ENCODE measurements at places on chromosomes 2 and 18.

- no peak for DNase-seq
Measured at GRCh38 chr18:30514059-30514458, 528.5 kb downstream of the DSC3 start.

GRCh38 chr18:22363867-22364463, 53.8 kb downstream of the CTAGE1 start:
- DNase-seq = no peak

DNA sequence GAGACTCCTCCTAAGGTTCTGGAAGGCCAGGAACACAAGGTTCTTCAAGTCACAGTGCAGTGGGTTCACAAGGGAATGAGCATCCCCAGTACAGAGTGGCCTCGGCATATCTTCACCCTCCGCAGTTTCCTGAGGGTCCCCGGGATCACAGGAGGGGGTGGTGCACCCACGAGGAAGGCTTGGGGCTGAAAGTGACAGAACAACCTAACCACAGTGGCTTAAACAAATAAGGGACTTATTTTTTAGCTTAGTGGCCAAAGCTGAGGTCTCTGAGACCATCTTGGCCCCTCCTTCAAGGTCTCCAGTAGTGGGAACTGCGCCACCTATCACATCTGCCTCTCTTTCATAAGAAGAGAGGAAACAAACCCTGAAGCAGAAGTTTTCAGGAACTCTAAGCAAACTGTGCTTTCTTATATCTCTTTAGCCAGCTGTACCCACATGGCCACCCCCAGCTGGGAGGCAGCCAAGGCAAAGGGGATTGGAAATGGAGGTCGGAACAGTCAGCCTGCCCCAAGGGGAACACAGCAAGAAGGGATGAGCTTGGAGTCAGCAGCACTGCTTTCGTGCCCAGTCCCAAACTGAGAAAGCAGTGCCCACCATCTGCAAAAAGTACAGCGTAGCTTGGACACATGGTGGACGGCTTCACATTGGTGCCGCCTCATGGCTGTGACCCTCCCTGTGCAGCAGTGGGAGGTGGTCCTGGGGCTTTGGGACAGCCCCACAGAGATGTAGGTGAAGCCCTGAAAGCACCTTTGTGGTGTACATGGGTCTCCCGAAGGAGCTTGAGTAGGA, 260.0 kb upstream of the ID2 start:
- peak; percentile 41 for DNase-seq

DNA sequence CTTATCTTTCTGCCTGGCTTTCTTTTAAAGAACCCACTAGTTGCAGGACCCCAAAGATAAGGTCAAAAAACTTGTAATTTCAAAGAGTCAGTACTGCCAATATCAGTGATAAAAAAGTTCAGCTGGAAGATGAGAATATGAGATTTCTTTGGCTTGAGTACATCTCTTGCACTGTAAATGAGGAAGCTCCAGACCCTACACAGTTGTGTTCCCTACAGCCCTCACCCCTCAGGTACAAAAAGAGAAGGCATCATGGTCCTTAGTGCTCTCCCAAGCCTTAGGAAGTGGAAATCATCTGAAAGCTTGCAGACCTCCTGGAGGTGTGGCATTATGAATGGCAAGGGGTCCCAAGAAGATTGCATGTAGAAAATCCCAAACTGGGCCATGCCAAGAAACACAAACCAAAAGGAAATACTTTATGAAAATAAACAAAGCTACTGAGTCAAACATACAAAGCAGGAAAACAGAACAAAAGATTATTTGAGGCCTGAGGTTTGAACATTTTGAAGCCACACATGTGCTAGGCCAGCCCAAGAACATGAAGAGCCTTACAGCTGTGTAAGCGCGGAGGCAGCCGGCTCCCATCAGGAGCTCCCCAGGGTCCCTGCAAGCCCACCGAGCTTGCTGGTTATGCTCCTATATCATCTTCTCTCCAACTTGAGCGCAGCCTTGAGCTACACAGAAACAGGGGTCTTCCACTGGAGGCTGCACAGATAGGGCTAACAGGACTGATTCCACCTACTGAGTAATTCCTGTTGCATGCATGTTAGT, 217.0 kb downstream of the OSR1 start:
- DNase-seq = no peak

DNA sequence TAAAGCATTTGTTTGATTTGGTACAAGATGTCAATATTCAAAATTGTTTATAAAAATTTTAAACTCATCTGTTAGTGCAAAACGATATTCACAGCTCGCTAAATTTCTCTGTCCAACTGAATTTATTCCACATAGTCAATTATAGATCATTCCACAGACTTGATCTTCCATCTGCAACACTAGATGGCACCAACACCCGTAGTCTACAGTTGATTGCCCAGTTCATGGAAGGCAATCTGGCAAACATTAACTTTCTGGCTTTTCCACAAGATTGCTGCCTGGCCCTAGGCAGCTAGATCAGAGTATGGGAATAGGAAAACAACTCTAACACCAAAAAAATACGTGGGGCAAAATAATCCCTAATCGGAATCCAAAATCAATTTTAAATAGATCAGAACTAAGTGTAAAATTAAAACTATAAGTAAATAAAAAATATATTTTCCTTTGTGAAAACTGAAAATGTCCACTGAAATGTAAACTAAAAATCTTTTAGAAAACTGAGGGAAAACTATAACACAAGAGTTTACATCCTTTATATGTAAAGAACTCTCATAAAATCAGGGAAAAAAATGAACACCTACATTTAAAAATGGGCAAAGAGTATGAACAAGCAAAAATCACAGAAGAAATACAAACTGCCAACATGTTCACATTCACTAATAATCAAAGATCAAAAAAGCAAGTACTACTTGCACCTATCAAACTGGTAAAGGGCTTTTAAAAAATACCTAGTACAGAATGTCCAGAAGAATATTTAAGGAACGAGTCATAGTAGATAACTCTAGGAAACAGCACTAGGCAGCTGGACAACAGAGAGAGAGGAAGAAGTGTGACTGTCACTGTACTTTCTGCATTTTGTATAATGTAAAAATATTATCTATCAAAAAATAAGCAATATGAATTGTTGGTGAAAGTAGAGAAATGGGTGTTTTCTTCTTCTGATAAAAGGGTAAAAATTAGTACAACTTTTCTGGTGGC, 35.0 kb downstream of the RTN4 start:
- DNase-seq = peak; percentile 67

Measured in left lobe of liver (tissue), 2 donors.